Sigmoid colon (tissue), 7 donors: ENCODE measurements at places on chromosomes 5 and 9. TPM values are rescaled to one million over a fixed set of nuclear protein-coding genes. Genes with fewer than 3 reads are reported as not detected.

GAPT gene
- total RNA-seq: 0.28 TPM

DNA sequence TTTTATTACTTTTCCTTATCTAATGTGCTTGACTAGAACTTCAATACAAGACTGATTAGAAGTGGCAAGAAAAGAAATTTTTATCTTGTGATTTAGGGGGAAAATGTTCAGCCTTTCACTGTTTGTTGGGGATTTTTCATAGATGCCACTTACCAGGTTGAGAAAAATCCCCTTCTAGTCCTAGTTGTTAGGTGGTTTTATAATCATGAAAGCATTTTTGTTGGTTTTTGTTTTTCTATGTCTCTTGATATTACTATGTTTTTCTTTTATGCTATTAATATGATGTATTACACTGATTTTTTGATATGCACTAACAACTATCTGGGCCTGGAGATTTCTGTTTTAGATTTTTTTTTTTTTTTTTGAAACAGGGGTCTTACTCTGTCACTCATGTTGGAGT lies 134.0 kb downstream of the PARP8 start:
- DNase-seq: no peak

GRCh38 chr5:95825495-95825894 lies 3.0 kb upstream of the GLRX start:
- DNase-seq: no peak

CEL gene
- not detected for total RNA-seq

RGS7BP gene
- total RNA-seq: 0.71 TPM

- DNase-seq: no peak
These were observed 1.9 kb downstream of the KIAA1191 start for GRCh38 chr5:176359658-176360057.

DNA sequence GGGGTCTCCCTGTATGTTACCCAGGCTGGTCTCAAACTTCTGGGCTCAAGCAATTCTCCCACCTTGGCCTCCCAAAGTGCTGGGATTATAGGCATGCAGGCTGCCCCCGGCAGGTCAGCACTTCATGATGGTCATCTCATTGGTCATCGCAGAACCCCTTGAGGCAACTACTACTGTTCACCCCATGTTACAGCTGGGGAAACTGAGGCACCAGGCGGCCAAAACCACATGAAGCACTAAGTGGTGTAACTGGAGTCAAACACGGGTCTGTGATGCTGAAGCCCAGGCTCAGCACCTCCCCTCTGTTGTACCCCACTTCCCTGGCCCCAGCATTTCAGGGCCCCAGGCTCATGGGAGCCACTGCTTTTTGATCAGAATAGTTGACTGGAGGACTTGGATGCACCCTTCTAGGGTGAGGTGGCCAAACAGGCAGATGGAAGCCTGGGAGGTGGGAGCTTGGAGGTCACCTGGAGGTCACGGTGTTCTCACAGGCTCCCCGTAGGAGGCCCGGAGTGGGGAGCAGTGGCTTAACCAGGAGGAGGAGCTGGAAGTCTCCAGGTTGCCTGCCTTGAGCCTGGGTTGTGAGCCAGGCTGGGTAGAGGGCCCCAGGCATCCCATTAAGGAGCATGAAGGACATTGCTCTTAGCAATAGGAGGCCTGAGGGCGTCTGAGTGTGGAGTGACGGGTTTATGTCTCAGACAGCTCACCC lies 57.3 kb upstream of the RPL26L1 start:
- peak; percentile 76 for DNase-seq

DNA sequence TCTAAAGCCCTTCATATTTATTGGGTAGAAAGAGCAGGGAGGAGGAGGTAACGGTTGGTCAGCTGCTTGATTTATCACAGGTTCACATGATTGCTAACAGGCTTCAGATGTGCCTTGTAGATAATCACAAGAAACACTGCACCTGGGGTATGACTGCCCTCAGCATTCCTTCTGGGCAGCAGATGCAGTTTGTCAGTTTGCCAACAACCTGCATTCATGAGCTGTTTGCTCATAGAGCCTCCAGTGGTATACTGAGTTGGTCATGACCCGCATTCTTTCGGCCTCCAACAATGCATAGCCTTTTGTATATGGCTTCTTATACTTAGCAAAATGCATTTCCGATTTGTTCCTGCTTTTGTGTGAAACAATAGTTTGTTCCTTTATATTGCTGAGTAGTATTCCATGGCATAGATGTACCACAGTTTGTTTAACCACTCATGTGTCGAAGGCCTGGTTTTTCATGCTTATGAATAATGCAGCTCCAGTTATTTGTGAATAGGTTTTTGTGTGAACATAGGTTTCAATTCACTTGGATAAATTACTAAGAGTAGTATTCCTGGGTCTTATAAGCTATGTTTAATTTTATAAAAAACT lies 83.6 kb downstream of the ARHGEF28 start:
- DNase-seq: no peak

NUTM2G gene
- total RNA-seq: not detected

GPRIN1 gene
- 1.1 TPM for total RNA-seq

DNA sequence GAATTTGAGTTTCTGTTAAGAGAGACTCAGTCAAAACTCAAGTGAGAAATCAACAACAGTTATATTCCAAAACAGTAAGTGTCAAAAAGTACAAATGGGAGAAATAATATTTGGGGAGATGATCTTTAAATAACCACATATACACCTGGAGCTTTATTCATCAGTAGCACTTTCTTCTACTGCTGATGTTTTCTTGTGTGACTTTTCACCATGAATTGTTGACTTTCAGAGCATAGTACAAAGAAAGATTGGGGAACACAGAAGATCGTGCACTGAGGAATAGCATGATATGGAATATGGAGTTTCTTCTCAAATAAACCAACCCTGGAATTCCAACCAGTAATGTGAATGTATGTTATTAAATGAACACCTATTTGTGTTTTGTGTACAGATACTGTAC lies 130.7 kb downstream of the MLLT3 start:
- no peak for DNase-seq

SLC36A2 gene
- total RNA-seq: not detected

GRCh38 chr5:82855893-82856550 lies 221.2 kb downstream of the TMEM167A start:
- DNase-seq: no peak

PIP5KL1 gene
- total RNA-seq: 4.2 TPM

DNA sequence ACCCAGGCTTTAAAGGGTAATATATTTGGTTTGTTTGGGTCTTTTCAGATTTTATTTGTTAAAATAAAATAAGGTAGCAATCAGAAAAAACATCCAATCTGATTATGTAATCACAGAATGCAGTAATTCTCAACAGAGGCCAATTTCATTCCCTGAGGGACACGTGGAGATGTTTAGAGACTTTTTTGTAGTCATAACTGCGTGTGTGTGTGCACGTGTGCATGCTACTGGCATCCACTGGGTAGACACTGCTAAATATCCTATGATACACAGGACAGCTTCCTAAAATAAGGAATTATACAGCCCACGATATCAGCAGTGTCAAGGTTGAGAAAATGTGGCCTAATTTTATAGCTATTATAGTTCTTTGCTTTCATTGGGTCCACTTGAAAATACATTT lies 180.8 kb upstream of the KLF9 start:
- no peak for DNase-seq

- no peak for DNase-seq
These were observed 57.4 kb downstream of the TSTD2 start for GRCh38 chr9:97575673-97576200.

ANKRD55 gene
- not detected for total RNA-seq

C9orf50 gene
- total RNA-seq: 0.82 TPM

- DNase-seq: no peak
These were observed 253.8 kb downstream of the ENC1 start for GRCh38 chr5:74386571-74387334.

PIP5K1B gene
- total RNA-seq: 11.7 TPM

DNA sequence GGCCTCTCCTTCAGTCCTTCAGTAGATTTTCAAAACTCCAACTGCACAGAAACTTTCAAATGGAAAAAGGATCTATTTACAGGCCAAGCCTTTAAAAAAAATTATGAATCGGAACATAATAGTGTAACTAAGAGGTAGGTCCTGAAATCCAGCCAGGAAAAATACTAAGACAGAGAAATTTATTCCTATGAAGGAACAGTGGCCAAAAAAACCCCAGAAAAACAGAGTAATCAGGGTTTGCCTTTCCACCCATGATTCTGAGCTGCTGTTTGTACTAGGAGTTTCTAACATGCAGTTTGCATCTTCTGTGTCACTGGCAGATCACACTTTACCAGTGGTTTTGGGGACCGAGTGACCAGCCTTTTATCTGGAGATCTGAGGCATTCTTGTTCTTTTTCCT lies 93.1 kb upstream of the TMED7 start:
- no peak for DNase-seq

PRR16 gene
- 5.8 TPM for total RNA-seq

GRCh38 chr9:90827181-90827871 lies 25.7 kb downstream of the SYK start:
- DNase-seq: no peak
